Smooth muscle cell of the coronary artery (primary cell): ENCODE measurements at places on chromosomes 4 and X. TPM values are rescaled to one million over a fixed set of nuclear protein-coding genes. Genes with fewer than 3 reads are reported as not detected.

The STPG2 gene
- total RNA-seq = 0.12 TPM in 1 of 2 replicates, not detected in the other

The USP17L25 gene
- not detected in 2 replicates for total RNA-seq

The RS1 gene
- not detected in 2 replicates for total RNA-seq

The UNC5C gene
- total RNA-seq = 1.1 and 2.0 TPM in 2 replicates

The TACR3 gene
- not detected in 2 replicates for total RNA-seq

The SPOCK3 gene
- 0.60 TPM in 1 of 2 replicates, not detected in the other for total RNA-seq

The DIAPH2 gene
- 8.0 and 12.5 TPM in 2 replicates for total RNA-seq

The DDX53 gene
- total RNA-seq = not detected in 2 replicates

The CYSLTR1 gene
- not detected in 2 replicates for total RNA-seq

The MAGEA2 gene
- total RNA-seq = not detected in 2 replicates

The SLC26A1 gene
- 0.08 and 0.35 TPM in 2 replicates for total RNA-seq

The RNF113A gene
- 18.6 and 19.0 TPM in 2 replicates for total RNA-seq

The MAGEA12 gene
- 0.08 TPM in 1 of 2 replicates, not detected in the other for total RNA-seq

The ATP1B4 gene
- not detected in 2 replicates for total RNA-seq

The ZBED1 gene
- 27.7 and 36.5 TPM in 2 replicates for total RNA-seq
